ENCODE measurements at places on chromosomes 16 and 17. TPM values are rescaled to one million over a fixed set of nuclear protein-coding genes. Genes with fewer than 3 reads are reported as not detected.

- no peak for DNase-seq
Measured at GRCh38 chr17:74002241-74002640, 201.2 kb upstream of the RPL38 start.

DNA sequence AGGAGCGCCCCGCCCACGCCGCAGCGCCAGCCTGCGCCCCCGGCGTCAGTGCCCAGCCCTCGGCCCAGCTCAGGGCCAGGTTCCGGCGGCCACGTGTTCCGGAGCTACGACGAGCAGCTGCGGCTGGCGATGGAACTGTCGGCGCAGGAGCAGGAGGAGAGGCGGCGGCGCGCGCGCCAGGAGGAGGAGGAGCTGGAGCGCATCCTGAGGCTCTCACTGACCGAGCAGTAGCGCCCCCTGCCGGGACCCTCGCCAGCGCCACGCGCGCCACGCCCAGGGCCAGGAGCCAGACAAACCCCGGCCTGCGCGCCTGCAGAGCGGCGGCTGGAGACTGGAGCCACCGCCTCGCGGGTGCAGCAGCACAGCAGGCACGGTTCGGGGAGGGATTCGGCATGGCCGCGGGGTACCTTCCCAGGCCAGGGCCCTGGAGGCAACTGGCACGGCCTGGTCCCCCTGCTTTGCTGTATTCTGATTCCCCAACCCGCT lies 9.3 kb downstream of the CORO6 start:
- DNase-seq = peak; percentile 57

GRCh38 chr16:68234188-68235107 lies 1.5 kb downstream of the ESRP2 start:
- DNase-seq = no peak

The KRTAP4-1 gene
- not detected for total RNA-seq

The ZNF597 gene
- total RNA-seq = 2.2 TPM

DNA sequence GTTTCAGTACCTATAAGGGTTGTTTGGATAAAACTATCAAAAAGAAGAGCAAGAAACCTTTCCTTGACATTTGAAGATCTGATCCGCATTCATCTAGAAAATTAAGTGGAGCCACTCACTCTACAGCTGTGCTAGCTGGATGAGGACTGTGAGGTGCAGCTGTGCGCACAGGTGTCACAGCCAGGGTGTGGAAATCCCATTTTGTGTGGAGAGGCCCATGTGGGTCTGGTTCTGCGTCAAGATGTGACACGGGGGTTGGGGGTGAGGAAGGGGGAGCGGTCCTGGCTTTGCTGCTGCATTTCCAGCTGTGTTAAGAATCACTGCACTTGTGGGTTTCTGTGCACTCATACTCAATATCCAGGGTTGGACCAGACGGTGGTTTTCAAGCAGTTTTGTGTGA lies 70.7 kb downstream of the CLEC16A start:
- DNase-seq = no peak

- DNase-seq = no peak
Measured at GRCh38 chr17:68570526-68570925, 30.6 kb downstream of the FAM20A start.

The ACSM2A gene
- total RNA-seq = not detected

DNA sequence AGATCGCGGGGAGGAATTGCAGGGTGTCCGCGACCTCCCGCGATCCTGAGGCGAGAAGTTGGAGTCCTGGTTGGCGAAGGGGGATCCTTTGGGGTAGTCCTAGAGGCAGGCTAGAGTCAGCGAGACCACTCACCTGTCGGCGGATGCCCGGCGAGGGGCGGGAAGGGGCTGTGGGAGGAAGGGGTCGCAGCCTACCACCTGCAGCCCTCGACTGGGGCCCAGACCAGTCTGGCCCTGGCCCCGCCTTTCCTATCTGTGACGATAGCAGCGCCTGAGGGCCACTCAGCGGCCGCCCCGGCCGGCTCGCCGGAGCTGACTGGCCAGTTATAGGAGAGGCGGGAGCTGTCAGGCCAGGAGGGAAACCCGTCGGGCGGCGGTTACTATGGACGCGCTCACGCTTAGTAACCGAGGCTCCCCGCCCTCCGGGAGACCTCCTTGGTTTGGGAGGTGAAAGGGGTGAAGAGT lies at the start of gene TEKT3:
Gene TEKT3, minus strand, starts transcription at position 213 of the 465 bp plus-strand sequence. CDS start 10,012 bp downstream, outside the sequence.
- peak; percentile 10 for DNase-seq

- DNase-seq = peak; percentile 73
Measured at GRCh38 chr17:68821860-68822696, 133.1 kb downstream of the ABCA8 start.

DNA sequence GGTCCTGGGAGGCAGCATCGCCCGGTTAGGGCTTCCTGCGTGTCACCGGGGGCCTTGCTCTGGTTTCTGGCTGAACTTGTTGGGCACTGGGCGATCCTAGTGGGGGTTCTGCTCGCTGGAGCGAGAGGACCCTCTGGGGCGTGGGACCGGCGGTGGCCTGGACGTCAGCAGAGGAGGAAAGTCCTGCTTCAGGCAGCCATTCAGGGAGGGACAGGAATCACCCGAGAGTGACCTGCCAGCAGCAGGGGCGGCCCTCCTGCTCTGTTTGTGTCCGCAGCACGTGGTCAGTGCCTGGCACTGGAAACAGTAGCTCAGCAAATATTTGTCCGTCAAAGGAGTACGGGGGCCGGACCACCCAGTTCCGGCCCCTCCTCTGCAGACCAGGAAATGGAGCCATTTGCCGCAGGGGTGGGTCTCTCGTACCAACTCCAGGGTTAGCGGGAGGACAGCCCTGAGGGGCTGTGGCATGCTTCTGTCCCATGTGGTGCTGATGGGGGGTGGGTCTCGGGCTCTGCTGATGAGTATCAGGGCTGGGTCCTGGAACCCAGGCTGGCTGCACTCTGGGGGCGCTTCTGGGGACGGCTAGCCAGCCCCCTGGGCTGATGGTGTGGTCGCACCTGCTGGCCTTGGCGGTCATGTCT lies 48.3 kb downstream of the BAIAP2 start:
- DNase-seq = no peak

GRCh38 chr16:19657831-19658230 lies 60.2 kb downstream of the KNOP1 start:
- DNase-seq = no peak

Measured in pulmonary artery endothelial cell (primary cell).